HCT116 (cell line): ENCODE measurements at places on chromosomes 11 and 22. TPM values are rescaled to one million over a fixed set of nuclear protein-coding genes. Genes with fewer than 3 reads are reported as not detected.

The LRRC4C gene
- total RNA-seq, result not detected

DNA sequence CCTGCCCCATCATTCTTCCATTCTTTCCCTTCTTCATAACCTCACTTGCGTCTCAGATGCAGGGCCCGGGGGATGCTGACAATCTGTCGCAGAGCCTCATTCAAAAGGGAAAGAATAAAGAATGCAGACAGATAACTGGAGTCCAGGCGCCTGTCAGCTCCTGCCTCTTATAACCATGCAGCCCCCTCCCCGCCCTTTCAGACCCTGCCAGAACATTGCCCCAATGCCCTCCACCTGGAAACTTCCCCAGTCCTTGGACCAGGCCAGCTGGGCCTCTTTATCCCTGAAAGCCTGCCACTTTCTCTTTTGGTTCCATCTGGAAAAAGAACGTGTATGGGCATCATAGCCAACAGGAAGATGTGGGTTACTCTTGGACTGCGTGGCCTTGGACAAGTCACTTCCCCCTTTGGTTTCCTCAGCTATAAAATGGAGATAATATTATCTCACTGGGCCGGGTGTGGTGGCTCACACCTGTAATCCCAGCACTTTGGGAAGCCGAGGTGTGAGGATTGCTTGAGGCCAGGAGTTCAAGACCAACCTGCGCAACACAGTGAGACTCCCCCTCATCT is 2.1 kb upstream of the TCF20 start:
- no peak for DNase-seq

- no peak for DNase-seq
Observed at GRCh38 chr22:42926104-42926503, 69.0 kb upstream of the ARFGAP3 start.

The OR6A2 gene
- total RNA-seq, result 0.22 TPM

The VSIG2 gene
- total RNA-seq, result not detected

DNA sequence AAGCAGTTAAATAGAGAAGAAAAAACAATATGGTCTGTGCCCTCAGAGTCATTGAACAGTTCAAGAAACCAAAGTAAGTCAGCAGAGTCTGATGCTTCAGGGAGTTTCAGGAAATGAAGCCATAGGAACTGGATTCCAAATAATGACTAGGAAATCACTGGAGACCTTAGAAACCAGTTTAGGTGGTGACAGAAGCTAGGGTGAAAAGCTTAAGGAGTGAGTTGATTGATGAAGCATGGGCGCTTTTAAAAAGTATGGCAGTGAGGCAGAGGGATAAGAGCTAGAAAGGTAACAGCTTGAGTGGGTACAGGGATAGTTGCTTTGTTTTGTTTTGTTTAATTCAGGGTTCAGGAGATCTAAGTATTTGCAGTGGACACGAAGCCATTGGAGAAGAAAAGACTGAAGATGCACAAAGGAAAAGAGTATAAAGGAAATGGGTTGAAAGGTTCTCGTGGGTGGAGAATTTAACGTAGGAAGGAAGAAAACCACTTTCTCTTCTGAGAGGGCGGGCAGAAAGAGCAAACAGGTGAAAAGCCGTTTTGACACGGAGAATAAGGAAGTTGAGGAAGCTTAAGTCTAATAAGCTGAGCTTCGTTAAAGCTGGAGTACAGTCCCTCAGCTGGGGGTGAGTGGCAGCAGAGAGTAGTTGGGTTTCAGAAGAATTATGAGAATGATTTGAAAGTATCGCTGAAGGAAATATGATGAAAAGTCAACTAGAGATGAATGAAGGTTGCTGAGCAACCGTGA is 14.8 kb downstream of the SGSM3 start:
- DNase-seq, result no peak

The CDC45 gene
- 43.4 TPM for total RNA-seq

GRCh38 chr22:37021710-37022482 is 2.4 kb downstream of the MPST start:
- DNase-seq, result peak; percentile 27

DNA sequence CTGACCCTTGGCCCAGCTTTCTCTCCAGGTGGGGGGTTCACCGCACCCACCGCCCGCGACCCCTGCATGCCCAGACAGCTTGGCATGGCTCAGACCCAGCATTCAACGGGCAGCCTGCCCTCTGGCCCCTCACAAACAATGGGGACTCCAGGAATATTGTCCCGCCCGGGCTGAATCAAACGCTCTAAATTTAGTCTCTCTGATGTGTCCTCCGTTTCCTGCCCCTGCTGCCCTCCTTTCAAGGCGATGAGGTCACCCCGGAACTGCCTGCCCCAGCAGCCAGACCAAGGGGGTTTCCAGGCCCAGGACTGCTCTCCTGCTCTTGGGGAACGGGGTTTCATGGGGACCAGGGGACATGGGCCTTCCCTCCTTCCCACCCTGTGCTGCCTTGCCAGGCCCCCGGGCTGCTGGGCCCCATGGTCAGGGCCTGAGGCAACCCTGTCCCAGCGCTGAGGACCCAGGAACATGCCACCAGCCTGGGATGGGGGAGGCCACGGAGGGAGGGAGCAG is 10.1 kb upstream of the PDGFB start:
- DNase-seq, result no peak

The TRPM5 gene
- total RNA-seq, result 0.07 TPM

DNA sequence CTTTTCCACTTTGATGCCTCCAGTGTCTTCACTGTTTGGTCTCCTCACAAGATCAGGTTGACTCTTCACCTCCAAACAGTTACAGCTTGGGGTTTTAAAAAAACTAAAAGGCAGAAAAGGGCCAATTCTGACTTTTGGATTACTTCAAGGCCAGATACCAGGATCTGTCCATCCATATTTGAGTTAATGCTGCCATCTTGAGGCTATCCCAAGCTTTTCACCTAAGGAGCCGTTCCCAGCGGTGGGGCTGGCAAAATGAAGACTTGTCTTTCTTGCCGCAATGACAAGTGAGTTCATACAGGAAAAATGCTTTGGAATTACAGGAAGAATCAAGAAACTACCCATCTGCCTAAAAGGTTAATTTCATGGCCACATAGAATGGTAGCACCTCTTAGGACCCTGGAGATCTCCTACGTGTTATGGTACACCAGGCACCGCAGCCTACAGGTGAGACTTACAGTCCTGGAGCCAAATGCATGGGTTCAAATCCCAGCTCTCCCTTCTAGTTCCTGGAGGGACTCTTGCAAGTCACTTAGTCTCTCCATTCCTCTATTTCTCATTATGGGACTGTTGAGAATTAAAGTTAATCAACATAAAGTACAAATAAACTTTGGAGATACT is 6.0 kb upstream of the OR5B21 start:
- peak; percentile 64 for DNase-seq

GRCh38 chr11:10388574-10388973 is 66.5 kb upstream of the AMPD3 start:
- DNase-seq, result no peak

GRCh38 chr22:49583886-49584505 is 243.7 kb downstream of the BRD1 start:
- DNase-seq, result no peak

GRCh38 chr11:6485661-6486060 is 4.4 kb downstream of the TIMM10B start:
- no peak for DNase-seq

The OR56A3 gene
- total RNA-seq, result not detected

- DNase-seq, result no peak
Observed at GRCh38 chr11:67493548-67494370, 10.9 kb downstream of the AIP start.

GRCh38 chr22:50309601-50309991 is 2.1 kb upstream of the PLXNB2 start:
- no peak for DNase-seq

DNA sequence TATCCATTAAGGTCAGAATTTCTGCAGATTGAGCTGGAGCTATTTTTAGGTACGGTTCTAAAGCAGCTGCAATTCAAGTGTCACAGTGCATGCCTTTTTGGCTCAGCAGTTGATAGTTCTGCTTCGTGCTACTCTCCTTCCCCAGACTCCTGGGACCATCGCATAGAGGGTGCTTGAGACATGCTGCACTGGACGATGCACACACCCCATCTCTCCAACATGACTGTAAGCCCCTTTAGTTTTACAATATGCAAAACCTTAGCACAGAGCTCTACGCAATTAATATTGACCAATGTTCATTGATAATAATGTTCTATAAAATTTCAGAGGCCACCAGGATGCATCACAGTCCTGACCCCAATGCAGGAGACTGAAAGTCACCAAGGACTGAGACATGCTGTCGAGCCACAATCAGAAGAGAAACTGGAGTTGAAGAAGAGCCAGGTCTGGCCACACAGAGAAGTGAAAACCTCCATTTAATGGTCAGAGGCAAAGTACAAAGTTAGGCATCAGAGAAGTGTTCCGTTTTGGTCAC is 120.9 kb upstream of the ZC3H12C start:
- no peak for DNase-seq

GRCh38 chr22:37623075-37624016 is 14.7 kb downstream of the GGA1 start:
- no peak for DNase-seq

DNA sequence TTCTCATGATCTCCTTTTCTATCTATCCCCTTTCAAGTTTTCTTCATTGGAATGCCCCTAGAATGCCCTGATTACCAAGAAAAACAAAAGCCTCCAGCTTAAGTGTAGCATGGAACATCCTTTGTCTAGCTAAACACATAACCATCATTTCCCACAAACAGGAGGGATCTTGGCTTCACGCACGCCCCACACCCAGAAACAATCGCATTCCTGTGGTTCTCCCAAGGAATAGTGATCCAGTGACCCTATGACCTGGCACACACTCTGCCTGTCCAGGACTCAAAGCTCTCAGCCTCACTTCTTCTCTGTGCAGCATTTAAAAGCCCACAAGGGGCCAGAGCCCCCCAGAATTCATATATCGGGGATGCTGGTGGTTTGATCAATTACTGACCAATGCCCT is 9.3 kb upstream of the POU2AF1 start:
- DNase-seq, result no peak

The SYT7 gene
- total RNA-seq, result 27.4 TPM
